Esophagus squamous epithelium (tissue), 5 donors: ENCODE measurements at places on chromosomes 16 and 17. TPM values are rescaled to one million over a fixed set of nuclear protein-coding genes. Genes with fewer than 3 reads are reported as not detected.

GRCh38 chr17:44002141-44002848, 2.1 kb upstream of the NAGS start:
- DNase-seq = no peak

DNA sequence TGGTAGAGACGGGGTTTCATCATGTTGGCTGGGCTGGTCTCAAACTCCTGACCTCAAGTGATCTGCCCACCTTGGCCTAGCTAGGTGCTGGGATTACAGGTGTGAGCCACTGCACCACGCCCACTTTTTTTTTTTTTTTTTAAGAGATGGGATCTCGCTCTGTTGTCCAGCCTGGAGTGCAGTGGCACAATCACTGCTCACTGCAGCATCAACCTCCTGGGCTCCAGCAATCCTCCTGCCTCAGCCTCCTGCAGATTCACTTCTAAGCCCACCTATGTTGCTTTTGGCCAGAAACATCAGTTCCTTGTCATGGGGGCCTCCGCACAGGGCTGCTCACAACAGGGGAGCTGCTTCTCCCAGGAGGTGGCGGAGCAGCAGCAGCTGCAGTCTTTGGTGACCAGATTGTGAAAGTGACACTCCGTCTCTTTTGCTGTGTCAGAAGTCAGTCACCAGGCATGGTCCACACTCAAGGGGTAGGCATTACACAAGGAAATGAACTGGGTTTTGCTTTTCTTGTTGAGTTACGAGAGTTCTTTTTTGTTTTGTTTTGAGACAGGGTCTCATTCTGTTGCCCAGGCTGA, 4.5 kb upstream of the NME4 start:
- DNase-seq = no peak

- DNase-seq = no peak
Measured at GRCh38 chr16:64282181-64282580, 839.7 kb downstream of the CDH11 start.

DNA sequence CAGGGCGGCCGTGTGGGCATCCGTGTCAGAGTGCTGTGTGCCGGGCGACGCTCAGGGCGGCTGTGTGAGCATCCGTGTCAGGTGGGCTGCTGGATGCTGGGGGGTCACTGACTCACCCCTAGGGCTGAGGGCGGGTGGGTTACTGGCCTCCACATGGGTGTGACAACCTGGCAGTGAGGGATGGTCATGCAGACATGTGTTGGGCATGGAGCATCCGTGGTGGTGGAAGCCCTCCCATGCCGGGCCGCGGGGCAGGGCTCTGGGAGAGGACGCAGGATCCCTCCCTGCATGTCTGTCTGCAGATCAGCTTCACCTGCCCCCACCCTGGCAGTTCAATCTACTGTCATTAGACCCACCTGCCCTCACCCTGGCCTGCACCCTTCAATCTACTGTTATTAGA, 56.3 kb downstream of the METRNL start:
- no peak for DNase-seq

The KRTAP3-1 gene
- not detected for total RNA-seq

The EFCAB3 gene
- total RNA-seq = not detected

The ENPP7 gene
- total RNA-seq = not detected

The SEC14L5 gene
- 0.57 TPM for total RNA-seq
